Cerebellum (tissue), 4 donors: ENCODE measurements at places on chromosomes 7 and 10.

- no peak for DNase-seq
Observed at GRCh38 chr10:112960151-112960681, 10.2 kb downstream of the TCF7L2 start.

DNA sequence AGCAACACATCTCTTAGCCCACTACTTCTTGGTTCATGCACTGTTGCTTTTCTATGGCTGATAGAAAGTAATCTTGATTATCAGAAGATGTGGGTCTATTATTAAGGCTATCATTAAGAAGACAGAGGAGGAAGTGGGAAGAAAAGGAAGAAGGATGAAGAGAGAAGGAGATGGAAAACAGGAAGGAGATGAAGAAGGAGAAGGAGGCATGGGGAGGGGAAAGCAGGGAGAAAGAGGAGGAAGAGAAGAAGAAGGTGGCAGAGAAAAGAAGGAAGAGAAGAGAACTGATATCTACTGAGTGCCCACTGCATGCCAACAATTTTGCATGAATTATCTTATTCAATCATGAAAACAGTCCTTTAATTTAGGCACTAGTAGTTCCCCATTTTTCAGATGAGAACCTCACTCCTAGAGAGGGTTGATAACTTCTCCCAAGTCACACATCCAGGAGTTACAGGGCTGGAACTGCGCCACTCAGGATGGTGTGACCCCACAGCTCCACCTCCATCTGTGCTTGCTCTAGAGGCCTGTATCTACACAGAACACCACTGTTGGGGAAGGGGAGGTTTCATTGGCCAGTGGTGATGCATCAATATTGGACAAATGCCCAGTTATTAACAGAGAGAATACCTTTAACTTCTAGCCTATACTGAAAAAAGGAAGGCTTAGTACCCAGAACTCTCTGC lies 147.4 kb downstream of the CXCL12 start:
- no peak for DNase-seq

- no peak for DNase-seq
Observed at GRCh38 chr7:154171422-154171821, 119.2 kb downstream of the DPP6 start.

DNA sequence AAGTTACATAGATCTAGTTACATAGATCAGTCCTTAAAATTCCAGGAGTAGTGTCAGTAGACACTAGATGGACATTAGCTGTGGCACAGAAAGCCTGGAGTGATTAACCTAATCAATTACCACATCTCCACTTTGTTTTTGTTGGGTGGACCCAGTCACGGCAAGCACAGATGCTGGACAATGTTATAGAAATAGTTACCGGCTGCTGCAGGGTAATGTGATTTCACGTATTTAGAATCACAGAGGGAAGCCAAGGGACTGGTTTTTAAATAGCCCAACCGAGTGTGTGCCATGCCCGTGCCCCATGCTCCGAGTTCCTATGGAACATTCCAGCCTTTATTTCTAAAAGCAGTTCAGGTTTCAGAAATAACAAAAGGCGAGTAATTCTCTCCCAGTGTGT lies 2.8 kb downstream of the LGI1 start:
- DNase-seq, result no peak

DNA sequence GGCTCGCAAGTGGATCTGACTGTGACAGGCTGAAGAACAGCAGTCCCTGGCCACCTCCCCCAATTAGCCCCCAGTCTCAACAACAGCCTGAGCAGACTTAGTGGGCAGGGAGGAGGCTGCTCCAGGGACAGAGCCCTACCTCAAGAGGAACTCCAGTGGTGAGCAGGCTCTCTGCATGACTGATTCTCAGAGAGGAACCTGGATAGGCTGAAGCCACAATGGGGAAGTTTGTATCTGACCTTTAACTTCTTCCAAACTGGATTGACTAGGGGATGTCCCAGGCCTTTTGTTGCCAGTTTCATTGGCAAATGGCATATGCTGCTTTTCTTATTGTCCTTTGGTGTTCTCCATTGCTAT lies 93.0 kb downstream of the ARHGAP22 start:
- DNase-seq, result no peak

- DNase-seq, result no peak
Observed at GRCh38 chr7:98555403-98555802, 61.7 kb upstream of the NPTX2 start.

- no peak for DNase-seq
Observed at GRCh38 chr7:108211382-108212201, 81.4 kb upstream of the LAMB4 start.

GRCh38 chr10:80465451-80465835 lies 11.3 kb downstream of the TSPAN14 start:
- DNase-seq, result no peak

DNA sequence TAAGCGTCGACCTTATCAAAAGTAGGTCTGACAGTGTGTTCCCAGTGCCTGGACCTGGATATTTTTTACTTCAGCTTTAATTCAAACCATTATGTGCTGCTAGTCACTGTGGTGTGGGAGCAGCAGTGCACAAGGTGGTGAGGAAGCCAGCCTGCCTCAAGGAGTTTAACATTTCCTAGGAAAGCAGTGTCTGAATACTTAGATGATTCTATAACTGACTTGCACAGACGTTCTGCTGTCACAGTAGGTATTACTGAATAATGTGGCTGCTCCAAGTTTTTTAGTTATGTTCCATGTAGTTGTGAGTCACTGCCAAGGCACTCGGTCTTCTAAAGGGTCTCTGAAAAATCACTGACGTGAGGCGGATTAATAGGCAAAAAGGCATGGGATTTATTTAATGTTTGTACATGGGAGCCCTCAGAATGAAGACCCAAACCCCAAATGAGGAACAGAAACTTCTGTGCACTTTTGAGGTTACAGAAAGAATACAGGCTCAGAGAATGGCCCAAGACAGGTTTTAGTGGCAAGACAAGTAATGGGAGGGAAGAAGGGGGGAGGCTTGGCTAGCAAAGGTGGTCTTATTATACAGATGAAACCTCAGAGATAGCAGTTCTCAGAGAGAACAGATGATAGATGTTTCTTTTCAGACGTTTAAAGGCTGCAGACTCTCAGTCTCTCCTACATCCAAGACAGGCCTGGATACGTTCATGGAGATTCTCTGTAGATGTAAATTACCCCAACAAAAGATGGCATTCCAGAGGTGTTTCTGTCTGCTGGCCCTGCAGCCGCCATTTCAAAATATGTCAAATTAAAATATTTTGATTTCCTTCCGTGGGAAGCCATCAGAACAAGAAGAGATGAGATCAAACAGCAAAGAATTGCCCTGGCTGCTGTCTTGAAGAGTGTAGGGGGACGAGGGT lies 209.3 kb downstream of the SDK1 start:
- no peak for DNase-seq

DNA sequence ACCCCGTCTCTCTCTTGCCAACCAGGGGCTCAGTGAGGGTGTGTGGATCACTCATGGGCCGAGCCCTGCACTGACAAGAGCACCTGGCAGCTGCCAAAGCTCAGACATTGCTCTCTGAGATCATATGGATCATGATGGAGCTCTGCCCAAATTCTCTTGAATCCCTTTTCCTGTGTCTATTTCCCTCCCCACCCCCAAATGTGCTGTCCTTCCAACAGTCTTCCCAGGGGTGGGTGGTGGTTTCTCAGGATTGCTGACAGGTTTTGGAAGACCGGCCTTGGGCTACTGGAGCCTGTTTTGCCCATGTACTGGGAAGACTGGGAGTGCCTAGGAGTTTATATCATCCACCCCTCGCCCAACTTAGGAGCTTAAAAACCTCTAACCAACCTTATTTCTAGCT lies 10.5 kb downstream of the ARHGAP22 start:
- DNase-seq, result no peak

DNA sequence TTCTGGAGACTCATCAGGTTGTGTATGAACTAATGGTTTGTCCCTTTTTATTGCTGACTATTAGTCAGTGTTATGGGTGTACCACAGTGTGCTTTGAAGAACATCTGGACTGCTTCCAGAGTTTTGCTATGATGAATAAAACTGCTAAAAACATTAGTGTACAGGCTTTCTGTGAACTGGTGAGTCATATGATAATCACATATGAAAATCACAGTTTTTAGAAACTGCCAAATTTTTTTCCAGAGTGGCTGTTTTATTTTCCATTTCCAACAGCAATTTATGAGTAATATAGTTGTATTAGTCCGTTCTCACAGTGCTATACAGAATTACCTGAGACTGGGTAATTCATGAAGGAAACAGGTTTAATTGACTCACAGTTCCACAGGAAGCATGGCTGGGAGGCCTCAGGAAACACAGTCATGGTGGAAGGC lies 281.2 kb upstream of the VSTM2A start:
- DNase-seq, result no peak

GRCh38 chr7:71482284-71482683 lies 350.3 kb downstream of the GALNT17 start:
- no peak for DNase-seq

DNA sequence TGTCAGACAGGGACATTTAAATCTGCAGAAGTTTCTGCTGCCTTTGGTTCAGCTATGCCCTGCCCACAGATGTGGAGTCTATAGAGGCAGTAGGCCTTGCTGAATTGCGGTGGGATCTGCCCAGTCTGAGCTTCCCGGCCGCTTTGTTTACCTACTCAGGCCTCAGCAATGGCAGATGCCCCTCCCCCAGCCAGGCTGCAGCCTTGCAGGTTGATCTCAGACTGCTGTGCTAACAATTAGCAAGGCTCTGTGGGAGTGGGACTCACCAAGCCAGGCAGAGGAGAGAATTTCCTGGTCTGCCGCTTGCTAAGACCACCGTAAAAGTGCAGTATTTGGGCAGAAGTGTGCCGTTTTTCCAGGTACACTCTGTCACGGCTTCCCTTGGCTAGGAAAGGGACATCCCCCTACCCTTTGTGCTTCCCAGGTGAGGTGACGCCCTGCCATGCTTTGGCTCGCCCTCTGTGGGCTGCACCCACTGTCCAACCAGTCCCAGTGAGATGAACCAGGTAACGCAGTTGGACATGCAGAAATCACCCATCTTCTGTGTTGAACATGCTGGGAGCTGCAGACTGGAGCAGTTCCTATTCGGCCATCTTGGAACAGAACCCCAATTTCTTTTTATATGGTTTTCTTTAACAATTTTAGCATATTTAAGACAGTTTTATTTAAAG lies 28.4 kb upstream of the VWDE start:
- DNase-seq, result no peak

DNA sequence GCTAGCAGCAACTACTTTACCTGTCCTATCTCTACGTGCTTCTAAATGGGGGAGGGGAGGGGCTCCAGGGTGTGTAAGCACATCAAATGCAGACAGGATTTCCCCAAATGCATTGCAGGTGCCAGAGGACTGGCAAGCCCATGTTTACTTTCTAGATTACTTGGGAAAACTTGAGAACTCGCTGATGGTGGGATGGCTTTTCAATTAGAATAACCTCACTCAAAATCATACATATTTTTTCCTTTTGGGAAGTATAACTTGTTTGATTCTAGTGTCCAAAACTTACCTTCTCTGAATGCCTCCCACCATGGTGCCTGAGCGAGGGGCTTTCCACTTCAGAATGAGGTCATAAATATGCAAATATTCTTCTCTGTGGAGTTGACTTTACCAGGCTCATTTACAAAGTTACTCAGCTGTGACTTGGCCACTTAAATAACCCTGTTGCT lies 191.3 kb upstream of the RHOBTB1 start:
- no peak for DNase-seq

DNA sequence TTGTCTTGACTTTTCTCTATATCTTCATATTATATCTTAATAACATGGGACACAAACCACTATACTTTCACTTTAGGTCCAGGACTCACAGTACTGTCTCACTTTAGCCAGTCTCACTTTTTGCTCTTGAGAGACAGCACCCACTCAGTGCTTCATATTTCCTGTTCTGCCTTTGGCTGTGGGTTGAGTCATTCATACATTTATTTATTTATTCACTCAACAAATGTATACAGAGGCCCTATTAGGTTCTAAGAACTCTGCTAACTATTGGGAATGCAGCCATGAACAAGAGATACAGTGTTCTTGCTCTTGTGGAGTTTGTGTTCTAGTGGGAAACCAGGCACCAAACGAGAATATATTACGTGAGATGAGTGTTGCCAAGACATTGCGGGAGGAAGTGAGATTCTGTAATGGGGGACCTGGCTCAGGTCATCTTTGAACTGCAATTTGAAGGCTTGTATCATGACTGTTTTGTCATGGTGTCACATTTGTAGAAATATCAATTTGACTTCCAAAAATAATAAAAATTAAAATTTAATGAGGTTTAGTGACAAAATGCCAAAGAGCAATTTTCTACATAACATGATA lies 190.1 kb downstream of the SDHAF3 start:
- DNase-seq, result no peak

DNA sequence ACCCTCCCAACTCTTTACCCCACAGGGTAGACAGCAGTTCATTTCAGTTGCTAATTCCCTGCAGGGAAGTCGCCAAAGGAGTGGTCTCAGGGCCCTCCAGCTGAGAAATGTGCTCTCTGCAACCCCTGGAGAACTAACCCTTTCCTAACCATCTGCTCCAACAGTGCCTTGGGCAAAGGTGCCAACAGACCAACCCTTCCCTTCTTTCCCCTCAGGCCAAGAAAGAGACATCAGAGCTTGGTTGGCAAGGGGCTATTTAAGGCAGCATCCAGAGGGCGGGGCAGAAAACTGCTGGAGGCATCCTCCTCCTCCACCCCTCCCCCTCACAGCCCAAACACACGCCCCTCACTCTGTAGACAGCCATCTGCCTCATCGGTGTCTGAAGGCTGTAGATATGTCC lies 1.7 kb downstream of the SORBS1 start:
- no peak for DNase-seq

- DNase-seq, result no peak
Observed at GRCh38 chr10:13087986-13088618, 11.9 kb upstream of the OPTN start.

GRCh38 chr7:142405122-142405765 lies 147.4 kb upstream of the PRSS58 start:
- DNase-seq, result no peak

- no peak for DNase-seq
Observed at GRCh38 chr7:52959336-52959735, 76.1 kb upstream of the POM121L12 start.

- DNase-seq, result no peak
Observed at GRCh38 chr10:93436591-93437085, 45.5 kb downstream of the MYOF start.

DNA sequence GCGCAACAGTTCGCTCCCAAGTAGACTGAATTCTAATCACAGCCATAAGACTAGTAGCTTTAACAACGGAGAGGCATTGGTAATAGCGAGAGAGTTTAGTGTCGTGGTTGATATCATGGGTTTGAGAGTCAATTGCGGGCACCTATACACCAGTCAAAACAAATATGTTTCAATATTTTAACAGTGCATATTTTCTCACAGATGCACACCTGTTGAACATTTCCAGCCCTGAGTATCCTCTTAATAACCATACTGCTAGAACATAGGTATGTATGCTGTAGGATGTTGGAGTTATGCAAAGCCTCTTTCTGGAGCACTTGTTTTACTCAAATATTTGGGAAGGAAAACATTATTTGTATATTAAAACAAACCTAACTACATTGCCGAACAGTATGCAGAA lies 92.9 kb downstream of the FAM107B start:
- DNase-seq, result no peak

DNA sequence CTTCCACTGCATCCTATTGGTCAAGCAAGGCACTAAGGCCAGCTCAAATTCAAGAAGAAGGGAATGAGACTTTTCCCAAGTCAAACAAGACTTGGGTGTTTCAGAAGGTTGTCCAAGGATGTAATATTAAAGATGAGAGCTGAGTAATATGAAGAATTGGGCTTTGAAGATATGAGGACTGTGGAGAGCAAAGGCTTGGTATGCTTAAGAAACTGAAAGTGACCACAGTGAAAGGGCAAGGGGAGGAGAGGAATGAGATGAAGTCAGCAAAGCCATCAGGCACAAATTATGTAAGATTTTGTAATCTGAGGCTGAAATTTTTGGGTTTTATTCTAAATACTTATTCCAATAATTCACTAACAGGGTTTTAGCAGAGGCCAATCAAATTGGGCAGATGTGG lies 38.6 kb upstream of the NPY start:
- no peak for DNase-seq

GRCh38 chr7:19133886-19134285 lies 11.3 kb downstream of the FERD3L start:
- no peak for DNase-seq
